ENCODE measurements at places on chromosomes 5 and 9.

- no peak for DNase-seq
Observed at GRCh38 chr9:83599071-83599470, 23.9 kb upstream of the IDNK start.

DNA sequence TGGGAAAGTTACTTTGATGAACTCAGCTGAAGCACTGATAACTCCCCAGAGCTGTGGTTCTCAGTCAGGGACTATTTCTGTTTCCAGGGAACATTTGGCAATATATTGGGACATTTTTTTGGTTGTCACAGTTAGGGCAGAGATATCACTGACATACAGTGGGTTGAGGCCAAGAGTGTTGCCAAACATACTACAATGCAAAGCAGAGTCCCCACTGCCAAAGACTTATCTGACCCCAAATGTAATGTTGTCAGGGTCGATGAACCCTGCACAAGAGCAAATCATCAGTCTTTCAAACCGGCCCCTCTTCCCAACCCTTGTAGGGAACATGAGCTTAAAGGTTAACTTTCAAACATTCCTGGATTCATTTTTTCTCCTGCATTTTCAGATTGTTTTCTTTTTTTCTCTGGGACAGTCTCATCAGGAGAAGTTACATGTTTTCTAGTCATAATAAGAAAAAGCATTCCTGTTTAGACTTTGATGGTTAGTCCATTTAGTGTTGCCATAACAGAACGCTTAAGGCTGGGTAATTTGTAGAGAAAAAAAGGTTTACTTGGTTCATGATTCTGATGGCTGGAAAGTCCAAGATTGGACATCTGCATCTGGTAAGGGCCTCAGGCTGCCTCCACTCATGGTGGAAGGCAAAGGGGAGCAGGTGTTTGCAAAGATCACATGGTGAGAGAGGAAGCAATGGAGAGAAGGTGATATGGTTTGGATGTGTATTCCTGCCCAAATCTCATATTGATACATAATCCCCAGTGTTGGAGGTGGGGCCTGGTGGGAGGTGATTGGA lies 18.8 kb upstream of the SUB1 start:
- no peak for DNase-seq

DNA sequence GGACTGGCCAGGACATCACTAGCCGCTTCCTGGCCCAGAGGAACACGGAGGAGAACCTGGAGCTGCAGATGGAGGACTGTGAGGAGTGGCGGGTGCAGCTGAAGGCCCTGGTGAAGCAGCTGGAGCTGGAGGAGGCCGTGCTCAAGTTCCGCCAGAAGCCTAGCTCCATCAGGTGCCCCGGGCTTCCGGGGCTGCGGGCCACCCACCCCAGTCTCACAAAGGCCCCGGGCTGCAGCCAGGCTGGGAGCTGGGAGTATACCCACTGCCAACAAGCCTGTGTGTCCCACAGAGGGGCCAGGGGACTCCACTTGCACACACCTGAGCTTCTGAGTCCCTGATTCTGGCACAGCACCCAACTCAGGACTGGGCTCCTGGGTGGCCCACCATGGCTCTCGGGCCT lies 1.7 kb upstream of the RABL6 start:
- no peak for DNase-seq

GRCh38 chr9:136089697-136090045 lies 5.4 kb downstream of the NACC2 start:
- DNase-seq: peak; percentile 59

- no peak for DNase-seq
Observed at GRCh38 chr9:135794057-135794335, 92.0 kb downstream of the KCNT1 start.

DNA sequence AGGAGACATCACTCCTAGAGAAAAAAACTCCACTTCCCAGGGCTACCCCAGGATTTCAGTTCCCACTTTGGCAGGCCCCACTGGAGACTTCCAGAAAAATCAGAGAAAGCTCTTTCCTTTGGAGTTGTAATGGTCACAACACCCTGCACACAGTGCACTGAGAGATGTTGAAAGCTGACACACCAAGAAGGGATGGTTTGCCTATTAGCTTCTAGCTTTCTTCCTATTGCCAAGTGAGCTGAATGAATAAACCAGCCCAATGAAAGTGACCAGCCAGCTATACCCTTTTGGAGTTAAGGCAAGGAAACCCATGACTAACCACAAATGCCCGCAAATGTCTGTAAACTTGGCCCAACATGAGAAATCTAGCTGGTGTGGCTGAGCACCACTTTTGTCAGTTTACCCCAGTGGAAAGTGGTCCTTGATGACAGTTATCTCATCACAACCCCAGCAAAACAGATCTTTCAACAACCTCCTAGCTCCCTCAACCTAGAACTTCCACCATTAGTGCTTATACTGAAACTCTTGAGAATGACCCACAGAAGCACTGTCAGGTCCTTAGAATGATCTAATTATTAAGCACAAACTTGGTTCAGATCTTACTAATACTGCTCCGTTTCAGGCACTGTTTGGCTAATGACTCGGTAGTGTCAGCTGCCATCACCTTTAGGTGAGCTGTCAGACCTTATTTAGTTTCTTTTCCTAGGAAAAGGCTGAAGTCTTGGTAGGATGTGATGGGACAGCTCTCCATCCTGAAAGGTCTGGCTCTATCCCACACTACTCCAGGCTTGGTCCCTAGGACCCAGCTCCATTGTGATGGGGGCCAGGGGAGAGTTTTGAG lies 11.2 kb downstream of the IRF1 start:
- DNase-seq: no peak

DNA sequence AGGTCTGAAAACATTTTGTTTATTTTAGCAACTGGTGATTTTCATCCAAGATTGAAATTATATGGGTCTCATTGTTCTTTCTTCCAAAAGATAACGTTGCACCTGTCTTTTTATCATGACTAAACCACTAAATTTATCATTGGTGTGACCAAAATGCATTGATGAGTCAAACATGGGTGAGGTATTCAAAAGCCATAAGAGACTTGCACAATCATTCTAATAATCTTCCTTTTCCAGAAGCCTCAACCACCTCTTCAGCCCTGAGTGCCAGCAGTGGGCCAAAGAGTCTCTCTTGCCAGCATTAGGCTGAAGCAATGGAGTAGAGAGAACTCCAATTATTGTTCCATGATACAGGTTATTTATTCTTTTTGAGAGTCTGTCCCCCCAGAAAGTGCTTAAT lies 198.9 kb downstream of the LURAP1L start:
- DNase-seq: no peak

DNA sequence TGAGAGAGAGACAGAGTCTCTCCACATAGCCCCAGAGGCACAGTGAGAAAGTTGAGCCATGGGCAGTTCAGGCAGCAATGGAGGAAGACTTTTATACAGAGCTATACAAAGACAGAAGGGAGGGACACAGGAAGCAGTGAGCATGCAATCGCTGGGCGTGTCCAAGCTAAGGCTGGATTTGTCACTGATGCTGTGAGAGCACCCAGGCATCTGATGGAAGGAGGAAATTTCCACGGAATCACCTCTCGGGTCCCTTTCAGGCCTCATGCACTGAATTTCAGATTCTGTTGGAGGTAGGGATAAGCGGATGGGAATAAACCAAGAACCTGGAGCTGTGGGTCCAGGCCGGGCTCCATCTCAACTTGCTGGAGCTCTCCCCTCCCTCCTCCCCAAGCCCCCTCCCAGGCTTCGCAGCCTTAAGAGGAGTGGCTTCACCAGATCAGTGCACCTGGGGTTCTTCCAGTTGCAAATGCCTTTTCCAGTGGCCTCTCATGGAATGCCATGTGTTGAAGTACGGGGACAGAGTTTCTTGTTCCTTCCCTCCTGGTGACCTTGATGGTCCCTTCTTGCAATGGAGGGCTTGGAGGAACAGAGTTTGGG lies 114.8 kb upstream of the ALDH1B1 start:
- DNase-seq: no peak

DNA sequence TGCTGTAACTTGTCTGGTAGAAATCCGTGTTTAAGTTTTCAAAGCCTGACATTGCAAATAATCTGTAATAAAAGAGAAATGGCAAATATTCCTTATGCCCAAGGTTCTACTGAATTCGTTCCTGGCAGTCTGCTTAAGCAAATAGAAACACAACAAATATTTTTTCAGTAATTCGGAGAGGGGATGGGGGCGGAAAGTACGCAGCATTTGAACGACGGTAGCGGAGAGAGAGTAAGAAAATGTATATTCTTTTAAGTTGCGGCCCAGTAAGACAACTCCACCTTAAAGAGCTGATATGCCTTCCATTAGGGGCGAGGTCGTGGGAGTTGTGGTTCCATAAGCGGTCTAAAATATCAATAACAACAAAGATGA lies 569 bp downstream of the YIPF5 start:
- DNase-seq: no peak

DNA sequence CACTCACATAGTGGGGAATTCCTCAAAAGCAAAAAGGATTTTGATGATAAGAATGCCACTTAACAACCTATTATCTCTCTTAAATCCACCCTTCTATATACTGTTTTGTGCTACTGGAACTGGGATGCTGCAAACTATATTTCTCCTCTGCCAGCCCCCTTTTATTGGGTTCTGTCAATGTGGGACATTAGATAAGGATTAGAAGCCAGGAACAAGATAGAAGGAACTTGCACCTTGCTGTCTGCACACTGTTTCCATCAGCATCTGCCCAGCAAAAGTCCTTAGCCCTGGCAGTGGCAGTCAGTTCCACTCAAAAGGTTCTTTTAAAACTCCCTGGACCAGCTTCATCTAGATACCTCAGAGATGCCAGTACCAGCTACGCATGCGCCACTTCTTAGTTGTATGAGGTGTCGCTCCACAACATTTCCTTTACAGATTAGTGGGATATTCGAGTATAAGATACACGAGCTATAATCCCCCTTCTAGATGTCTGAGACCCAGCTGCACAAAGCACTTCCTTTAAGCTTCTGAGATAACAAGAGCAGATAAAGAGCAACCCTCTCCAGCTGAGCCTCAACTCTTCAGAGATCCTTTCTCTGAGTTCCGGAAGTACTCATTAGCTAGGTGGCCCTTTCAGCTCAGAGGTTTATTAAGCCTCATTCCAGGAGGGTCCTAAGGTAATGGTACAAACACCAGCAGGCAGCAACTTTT lies 45.3 kb downstream of the CERT1 start:
- no peak for DNase-seq

DNA sequence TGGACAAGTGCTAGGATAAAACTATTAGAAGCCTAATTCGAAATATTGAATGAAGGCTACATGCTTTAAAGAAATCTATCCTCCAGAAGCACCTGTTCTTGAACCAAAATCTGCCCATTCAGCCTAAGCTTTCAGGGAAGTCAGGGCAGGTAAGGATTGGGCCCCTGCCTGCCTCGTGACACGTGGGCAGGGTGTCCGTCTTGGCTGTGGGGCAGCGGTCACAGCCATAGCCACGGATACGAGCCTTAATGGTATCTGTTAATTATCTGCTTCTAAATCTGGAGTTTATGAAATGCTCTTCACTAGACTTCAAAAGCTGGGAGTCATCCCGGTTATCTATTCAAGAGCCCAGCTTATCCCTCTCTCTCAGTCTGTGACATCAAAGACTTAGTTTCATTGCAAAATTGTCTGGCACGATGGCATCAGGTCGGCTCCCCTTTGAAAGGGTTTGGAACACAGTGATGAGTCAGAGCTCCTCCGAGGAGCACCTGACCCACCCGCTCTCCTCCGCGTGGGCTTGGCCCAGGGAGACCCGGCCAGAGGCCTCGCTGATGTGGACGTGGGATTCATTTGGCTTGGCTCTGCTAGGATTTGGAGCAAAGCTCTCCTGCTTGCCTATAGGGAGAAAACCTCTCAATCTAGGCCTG lies 135.9 kb downstream of the MACROH2A1 start:
- DNase-seq: no peak

- no peak for DNase-seq
Observed at GRCh38 chr5:139524940-139525585, 36.1 kb upstream of the UBE2D2 start.

DNA sequence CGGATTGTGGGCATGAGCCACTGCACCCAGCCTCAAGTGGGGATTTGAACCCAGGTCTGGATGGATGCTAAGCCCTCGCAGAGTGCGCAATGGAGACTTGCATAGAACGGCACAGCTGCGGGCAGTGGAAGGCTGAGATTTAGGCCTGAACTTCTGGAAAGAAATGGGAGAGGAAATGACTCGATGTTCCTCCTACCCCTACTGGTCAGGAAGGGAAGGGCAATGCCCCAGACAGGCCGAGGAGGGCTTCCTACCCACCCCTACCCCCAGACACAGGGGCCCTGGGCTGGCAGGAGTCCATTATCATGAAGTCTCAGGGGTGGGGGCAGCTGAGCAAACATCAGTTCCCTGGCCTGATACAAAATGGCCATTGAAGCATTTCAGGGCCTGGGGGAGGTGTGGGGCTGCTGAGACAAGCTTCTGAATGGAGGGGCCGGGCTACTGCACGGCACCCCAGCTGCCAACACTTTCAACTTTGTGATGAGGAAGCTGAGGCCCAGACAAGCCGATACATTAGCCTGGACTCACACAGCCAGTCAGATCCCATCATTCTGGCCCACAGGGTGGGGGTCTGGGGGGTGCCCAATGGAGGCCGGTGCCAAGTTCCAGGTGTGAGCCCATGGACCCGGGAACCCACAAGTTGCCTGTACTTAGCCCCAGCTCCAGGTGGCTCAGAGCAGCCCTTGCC lies 13.5 kb upstream of the WDR38 start:
- DNase-seq: no peak

DNA sequence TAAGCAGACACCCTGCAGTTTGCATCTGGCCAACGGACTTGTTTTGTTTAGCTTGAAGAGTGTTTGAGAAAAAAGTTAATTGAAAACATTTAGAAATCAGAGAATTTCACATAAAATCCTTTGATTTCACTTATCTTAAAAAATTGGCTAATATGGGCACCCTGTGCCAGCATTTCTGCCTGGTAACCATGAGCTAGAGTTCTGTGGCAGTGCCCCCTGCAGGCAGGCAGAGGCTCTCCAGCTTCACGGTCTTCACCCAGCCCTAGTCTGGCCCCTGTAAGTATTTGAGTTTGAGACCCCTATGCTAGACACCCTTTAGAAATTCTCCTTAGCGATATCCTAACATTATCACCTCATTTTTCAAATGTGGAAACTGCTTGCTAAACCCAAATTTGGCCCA lies 18.8 kb upstream of the FANCC start:
- peak; percentile 18 for DNase-seq

DNA sequence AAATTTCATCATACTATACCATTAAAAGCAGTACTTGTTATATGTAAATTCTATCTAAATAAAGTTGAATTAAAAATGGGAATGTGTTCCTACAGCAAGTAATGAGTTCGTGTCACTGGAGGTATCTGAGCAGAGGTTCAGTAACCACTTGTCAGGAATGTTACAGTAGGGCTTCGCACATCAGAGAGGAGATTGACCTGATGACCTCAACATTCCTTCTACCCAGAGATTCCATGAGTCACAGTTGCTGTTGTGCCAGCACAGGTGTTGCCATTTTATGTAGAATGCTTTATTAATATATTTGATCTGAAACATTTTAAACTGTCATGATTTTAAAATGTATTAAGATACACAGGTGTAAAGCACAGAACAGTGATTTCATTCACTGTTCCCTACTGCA lies 60.3 kb downstream of the STX17 start:
- no peak for DNase-seq

GRCh38 chr5:55868846-55869245 lies 17.7 kb downstream of the IL31RA start:
- DNase-seq: no peak

GRCh38 chr9:124105266-124105665 lies 93.7 kb downstream of the LHX2 start:
- no peak for DNase-seq

Measured in CD4-positive, alpha-beta T cell treated with Interleukin-1 beta for 1 hour (primary cell).